ENCODE measurements at places on chromosomes 1 and 21. TPM values are rescaled to one million over a fixed set of nuclear protein-coding genes. Genes with fewer than 3 reads are reported as not detected.

DNA sequence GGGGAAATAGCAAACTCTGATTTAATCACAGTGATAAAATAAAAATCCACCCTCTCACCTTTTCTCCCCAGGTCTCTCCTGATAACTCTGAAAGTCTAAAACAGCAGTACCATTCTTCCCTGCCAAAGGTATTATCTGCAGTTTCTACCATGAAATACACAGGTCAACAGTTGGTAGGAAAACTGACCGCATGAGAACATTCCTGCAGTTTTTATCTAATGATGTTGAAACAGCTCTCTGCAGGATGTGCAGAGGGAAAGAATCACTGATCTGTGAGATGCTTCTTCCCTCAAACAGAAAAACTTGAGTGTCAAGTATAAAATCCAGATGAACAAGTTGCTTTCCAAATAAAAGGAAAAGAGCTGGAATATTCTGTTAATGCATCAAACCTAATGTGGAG is 39.1 kb downstream of the KCNJ6 start:
- DNase-seq: no peak

Gene PRKACB
- polyA plus RNA-seq: 4.2 TPM

DNA sequence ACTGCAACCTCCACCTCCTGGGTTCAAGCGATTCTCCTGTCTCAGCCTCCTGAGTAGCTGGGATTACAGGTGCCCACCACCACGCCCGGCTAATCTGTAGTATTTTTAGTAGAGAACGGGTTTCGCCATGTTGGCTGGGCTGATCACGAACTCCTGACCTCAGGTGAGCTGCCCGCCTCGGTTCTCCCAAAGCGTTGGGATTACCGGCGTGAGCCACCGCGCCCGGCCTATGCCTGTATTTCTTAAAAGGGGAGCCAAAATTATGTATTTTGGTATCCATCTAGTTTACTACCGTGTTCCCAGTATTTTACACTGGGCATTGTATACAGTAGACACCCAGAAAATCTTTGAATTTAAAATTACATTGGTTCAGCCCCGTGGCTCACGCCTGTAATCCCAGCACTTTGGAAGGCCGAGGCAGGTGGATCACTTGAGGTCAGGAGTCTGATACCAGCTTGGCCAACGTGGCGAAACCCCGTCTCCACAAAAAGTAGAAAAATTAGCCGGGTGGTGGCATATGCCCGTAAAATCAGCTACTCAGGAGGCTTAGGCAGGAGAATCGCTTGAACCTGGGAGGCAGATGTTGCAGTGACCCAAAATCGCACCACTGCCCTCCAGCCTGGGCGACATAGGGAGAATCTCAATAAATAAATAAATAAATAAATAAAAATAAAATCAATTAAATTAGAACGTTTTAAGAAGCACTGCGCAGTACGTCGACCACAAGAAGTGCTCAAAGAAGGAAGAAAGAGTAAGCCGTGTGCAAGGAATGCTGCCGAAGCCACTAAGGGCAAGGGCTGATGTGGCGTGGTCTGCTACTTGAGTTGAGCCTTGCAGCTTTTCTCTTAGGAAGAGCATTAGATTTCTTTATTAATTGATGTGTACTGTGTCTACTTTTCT is 1.5 kb upstream of the THRAP3 start:
- no peak for DNase-seq

DNA sequence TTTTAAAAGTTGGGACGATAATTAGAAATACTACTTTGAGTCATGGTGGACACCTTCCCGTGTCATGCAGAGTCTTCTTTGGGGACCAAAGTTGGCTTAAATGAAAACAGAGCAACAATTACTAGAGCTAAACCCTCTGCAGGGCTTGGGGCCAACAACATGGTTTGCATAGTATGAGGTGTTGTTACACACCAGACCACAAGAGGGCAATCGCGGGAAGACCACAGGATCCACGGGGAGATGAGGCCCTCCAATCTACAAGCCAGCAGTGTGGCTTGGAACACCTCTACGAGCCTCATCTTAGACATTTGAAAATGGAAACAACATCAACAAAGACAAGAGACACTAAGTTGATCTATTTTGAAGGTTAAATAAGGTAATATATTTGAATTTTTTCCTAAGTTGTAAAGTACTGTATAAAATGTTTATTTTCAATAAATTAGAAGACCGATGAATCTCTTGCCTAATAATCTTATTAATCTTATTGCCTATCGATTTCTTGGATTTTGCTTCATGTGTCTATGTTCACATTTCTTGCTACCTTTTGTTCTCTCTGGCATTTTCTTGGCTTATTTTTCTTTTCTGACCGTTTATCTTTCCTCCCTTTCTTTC is 8.2 kb upstream of the SMCP start:
- DNase-seq: peak; percentile 67

DNA sequence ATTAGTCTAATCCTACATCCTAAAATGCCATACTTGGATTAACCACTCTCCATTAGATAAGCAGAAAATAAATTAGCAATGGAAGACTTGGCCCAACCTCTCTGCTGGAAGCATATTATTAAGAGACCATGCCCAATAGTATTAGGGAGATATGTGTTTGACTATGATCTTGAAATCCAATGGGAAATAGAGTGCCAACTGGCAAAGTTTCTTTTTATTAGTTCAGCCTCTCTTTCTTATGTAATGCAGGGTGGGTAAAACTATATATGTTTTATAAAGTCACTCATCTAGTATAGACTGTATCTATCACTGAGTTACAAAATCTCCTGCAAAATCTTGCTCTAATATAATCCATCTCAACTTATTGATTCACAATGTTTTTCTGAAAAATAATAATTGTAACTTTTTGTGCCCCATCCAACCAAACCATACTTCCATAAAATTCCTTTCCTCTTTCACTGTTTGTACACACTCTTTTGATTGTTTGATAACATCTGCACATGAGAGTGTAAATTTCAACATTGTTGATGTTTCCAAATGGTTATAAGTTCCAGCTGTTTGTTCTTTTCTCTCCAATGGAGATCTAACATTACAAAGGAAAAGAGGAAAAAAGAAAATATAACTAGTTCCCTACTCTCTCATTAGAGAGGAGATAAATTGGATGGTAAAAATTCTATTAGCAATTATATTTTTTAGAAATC is 408.1 kb upstream of the ADGRL2 start:
- peak; percentile 78 for DNase-seq

Gene TRIM63
- polyA plus RNA-seq: 0.12 TPM

GRCh38 chr1:113858418-113858817 is 13.1 kb downstream of the PTPN22 start:
- DNase-seq: no peak

- no peak for DNase-seq
Observed at GRCh38 chr1:17678011-17678410, 77.1 kb upstream of the ACTL8 start.

DNA sequence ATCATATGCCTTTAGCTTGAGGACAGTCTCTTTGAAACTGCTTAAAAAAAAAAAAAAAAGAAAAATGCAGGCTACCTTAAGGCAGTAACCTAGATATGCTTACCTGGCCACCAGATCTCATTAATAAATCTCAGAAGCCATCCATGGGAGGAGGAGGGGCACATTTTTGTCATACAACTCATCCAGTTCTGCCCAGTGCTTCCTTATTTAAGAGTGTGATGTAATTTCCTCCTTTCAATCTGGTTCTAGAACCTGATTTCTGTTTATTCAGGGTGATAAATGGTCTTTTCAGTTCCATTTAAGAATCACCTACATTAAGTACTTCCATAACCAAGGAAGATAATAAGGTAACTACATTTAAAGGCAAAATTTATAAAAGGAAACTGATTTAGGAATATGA is 6.1 kb downstream of the ERRFI1 start:
- DNase-seq: no peak

- DNase-seq: peak; percentile 67
Observed at GRCh38 chr1:156146020-156146768, 7.2 kb upstream of the SEMA4A start.

DNA sequence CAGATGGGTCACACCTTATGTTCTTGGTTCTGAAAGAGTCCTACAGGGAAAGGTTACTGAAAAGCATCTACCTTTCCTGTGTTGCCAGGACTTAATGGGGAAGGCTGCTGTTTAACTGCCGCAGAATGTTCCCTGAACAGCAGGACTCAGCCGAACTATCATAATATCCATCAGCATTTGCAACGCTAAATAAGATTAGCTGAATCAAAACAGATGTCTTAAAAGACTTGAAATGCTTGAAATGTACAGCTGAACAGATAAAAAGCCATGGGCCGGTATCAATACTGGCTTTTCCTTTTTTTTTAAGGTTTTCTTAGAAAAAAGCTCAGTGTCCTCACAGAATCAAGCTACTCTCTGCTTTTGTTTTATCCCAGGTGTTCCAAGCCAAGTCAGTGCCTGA is 19.7 kb upstream of the ATP13A2 start:
- no peak for DNase-seq

DNA sequence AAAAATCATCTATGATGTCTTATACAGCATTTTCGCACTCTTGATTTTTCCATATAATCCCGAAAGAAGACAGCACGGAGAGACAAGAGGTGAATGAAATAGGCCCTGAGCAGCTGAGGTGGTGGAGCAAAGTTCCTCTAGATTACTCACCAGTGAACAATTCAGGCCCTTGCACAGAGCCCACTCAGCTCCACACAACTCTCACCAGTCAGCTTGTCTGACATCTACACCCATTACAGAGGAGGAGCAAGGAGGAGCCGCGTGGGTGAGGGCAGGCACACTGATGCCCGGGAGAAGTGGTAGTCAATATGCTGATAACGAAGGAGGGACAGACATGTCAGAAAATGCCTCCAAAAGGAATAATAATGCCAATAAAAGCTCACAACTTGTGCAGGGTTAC is 59.9 kb downstream of the DNM3 start:
- no peak for DNase-seq

- no peak for DNase-seq
Observed at GRCh38 chr1:38918568-38918967, 23.1 kb downstream of the RHBDL2 start.

DNA sequence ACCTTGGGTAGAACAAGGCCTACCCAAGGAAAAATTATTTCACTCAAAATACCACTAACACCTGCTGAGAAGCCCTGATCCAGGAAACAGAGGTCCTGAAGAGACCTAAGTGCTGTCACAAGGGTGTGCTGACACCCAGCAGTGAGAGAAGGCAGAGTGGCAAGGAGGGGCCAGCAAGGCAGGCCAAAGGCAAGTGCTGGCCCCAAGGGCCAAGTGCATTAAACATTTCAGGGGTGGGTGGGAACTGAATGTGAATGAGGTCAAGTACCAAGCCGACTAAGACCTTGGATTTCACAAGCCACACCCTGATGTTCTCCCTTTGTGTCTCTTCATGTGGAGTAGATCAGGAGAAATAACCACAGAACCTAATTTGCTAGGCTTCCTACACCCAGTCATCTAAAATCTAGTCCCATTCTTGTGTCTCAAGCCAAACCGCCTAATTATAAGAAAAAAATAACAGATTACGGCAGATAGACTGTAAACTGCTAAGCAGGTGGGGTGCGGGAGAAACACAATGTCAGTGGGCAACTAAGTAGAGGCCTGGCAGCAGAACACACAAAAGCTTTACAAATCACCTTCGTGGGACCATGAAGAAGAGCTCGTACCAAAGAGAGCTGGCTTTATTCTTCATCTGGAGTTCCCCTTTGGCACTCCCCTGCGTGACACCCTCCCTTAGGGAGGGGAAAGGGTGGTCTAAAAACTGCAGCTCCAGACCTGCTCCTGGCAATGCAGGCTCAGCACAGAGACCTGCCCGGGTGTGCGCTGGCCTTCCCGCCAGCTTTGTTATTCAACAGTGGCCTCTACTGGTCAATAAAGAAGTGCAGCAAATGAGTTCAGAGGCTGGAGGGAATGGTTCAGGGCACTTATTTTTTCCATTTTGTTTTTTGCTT is 8.7 kb downstream of the UBE2G2 start:
- peak; percentile 74 for DNase-seq

DNA sequence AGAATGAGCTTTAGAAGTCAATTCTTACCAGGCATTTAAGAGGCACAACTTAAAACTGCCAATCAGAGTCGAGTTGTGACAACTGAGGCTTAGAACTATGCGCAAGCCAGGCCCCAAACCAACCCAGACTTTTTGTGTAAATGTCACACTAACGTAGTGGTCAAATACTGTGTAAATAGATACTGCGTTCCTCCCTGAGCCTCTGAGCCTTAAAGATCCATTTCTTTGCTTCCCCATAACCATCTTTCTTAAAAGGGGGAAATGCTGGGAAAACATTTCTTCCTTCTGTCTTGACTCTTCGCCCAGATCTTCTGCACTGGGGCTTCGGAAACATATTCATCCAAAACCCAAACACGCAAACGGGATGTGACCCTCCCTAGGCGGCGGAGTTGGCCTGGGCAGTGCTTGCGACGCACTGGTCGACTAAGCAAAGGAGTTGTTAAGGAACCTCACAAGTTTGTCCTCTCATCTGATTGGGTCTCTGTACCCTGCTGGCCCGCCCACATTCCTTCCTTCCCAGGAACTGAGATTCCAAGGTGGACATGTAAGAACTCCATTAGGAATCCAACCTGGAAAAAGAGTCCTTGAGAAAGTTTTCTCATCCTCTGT is 2.6 kb downstream of the ADAMTS5 start:
- no peak for DNase-seq

Gene SUSD4
- polyA plus RNA-seq: 2.8 TPM

- no peak for DNase-seq
Observed at GRCh38 chr1:6134741-6135510, 45.2 kb downstream of the CHD5 start.

Gene APOBEC4
- 2.9 TPM for polyA plus RNA-seq

DNA sequence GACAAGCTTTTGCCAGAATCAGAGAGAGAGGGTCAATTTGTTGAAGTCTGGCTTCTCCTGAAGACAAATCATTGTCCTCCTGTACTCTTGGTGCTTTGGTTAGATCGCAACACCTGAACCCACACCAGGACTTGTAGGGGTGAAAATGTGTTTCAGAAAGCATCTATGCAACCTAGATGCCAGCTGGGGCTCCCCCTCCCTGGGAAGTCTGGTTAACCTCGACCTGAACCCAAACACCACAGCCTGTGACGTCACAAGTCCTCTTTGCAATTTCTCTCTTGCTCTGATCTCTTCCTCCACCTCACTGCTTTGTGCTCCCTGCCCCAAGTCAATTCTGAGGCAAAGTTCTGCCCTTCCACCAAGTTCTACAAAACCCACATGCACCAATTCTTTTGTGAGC is 42.8 kb upstream of the USP24 start:
- DNase-seq: no peak

Gene ZSWIM5
- 0.96 TPM for polyA plus RNA-seq

GRCh38 chr1:16617778-16618580 is 4.6 kb upstream of the NBPF1 start:
- DNase-seq: no peak

GRCh38 chr1:202857136-202857610 is 31.8 kb downstream of the RABIF start:
- DNase-seq: no peak

- peak; percentile 59 for DNase-seq
Observed at GRCh38 chr1:156750711-156751450, 594 bp downstream of the HDGF start.

DNA sequence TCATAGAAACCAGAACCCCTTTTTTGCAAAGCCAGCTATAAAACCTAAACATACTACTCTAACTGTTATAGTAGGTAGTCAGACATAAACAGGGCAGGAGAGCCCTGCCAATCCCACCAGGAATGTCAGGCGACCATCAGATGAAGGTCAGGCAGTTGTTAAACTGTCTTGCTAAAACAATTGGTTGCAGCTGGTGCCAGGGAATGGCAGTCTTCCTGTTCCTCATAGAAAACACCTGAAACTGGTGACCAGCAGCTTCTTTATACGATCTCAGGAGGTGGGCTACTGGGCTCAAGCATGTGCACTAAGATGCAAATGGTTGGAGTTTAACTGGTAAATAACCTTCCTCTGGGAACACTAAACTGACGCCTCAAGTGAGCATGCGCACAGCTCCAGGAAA is 224.1 kb downstream of the COL11A1 start:
- DNase-seq: no peak
